Dermis microvascular lymphatic vessel endothelial cell (primary cell): ENCODE measurements at places on chromosomes 3 and 15.
A peak's percentile ranks its signal among the peaks of the same experiment; 100 is the strongest.

DNA sequence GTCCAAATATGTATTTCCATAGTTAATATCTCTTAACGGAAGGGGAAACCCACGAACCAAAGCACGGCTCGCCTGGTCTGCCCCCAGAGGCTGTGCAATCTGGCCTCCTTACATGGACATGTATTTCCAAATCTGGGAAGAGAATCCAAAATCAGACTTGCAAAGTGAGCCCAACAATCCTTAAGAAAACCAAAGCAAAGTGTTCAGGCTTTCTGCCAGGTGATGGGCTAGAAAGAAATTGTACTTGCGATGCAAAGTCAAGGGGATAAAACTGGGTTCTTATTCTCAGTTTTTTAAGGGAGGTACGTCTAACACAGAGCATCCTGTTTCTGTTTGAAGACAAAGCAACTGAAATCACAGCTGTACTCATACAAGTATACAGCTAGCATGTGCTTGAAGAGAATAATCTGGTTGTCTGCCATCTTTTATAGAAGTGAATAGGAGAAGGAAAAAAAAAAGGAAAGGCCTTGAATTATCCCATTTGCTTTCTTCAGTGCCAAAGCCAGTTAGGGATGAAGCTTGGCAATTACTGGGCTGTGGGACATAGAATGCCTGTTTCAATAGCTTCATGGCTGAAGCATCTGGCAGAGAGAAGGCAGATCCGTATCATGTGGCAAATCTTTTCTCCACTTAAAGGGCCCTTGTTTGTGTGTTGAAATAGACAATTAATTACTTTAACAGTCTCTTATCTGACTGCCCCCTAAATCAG, 48.4 kb downstream of the LRIG1 start:
- DNase-seq = no peak

DNA sequence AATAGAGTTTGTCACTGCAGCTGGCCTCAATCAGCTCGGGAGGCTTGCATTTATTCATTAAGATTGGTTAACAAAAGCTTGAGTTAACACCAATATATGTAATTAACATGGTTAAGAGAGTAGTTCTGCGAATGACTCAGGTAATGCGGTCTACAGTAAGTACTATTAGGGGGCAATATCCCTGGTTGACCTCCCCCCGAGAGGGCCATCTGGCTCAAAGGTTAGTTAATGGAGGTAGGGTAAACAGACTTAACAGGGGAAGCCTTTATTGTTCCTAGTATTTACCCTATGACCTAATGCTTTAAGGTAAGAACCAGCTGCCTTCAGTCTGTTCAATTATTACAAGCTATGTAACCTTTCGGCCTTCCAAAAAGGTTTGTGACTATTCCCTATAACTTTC, 403.3 kb upstream of the SGO1 start:
- no peak for DNase-seq

DNA sequence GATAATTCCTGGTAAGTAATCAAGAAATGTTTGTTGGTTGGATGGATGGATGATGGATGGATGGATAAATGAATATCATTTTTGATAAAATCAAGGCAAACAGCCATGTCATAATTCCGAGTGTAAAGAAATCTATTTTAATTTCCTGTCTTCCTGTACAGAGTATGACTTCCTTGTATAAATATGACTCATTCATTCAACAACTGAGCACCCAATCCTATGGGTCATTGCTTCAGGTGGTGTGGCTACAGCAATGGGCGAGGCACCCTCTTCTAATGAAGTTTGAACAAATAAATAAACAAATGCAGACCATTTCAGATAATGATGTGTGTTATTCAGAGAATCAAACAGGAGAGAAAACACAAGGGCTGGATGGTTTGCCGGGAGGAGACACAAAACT, 198.7 kb downstream of the TNIK start:
- peak; percentile 57 for DNase-seq

DNA sequence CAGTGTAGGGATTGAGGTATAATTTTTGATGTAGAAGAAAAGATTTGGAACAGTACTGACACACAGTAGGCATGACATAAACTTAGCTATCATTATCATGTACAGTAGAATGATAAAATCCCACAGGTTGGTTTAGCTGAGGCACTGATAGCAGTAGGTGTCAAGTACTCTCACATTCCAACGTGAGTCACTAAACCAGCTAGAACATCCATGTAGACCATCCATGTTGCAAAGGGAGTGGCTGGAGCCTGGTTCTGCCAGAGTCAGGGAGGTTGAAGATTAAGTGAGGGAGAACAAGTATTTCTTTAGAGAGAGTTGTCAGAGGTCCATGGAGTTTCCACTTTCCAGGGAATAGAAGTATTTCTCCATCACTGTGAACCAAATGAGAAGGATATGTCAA, 157.2 kb upstream of the TMEM108 start:
- DNase-seq = no peak

DNA sequence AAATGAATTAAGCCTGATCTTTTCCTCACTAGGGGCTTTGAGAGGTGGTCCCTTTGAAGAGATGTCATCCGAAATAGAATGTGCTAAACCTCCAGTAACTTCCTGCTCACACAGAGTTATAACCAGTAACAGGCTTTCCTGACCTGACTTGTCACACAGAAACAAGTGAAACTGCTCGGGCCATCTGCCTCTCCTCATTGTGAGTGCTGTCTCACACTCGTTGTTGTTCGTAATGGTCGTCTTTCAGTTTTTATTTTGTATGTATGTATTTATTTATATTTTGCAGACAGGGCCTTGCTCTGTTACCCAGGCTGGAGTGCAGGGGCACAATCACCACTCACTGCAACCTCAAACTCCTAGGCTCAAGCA, 24.0 kb downstream of the ACSBG1 start:
- no peak for DNase-seq

DNA sequence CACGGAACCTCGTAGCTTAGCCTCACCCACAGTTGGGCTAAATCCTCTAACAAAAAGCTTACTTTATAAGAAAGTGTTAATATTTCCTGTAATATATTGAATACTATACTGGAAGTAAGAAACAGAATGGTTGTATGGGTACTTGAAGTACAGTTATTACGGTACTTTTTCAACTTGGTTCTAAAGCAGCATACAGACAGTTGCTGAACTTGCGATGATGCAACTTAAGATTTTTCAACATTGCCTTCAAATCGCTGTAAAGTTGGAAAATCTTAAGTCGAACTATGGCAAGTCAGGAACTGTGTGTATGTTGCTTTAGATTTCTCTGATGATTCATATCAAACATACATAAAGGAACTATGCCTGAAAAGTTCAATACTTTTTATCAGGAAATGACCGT, 204.4 kb upstream of the C2CD4B start:
- no peak for DNase-seq

DNA sequence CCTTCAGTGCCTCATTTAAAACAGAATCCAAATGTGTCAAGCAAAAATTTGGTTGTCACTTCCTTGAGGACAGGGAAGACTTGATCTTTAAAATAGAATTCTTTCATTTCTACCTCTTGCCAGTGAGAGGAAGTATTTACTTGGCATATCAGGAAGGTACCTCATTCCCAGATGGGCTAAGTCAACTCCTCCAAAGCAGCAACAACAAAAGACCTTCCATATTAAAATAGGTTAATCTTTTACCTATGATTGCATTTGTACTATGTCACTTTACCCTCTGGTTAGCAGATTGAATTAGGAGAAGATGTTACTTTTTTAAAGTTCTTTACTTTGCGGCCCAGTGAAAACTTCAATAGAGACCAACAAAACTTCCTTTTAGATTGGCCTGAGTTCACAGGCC, 462.1 kb upstream of the ADAMTS9 start:
- DNase-seq = no peak

- no peak for DNase-seq
Observed at GRCh38 chr3:72451841-72452240, 396.4 kb downstream of the SHQ1 start.

DNA sequence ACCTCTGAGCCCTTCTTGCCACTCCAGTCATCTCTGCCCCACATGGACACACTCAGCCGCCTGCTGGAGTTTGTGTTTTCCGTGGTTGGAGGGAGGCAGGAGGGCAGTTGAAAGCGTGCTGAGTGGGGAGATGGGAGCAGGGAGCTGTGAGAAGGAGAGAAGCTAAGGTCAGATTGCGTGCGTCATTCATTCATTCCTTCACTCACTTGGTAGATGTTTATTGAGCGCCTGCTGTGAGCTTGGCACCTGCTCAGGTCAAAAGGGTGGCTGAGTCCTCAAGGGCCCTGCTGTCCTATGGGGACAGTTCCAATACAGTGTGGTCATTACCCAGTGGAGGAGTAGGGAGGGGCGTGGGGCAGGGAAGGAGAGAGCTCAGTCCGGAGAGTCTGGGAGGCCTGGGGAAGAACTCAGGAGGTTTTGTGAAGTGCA, 23.5 kb downstream of the LIMD1 start:
- no peak for DNase-seq

DNA sequence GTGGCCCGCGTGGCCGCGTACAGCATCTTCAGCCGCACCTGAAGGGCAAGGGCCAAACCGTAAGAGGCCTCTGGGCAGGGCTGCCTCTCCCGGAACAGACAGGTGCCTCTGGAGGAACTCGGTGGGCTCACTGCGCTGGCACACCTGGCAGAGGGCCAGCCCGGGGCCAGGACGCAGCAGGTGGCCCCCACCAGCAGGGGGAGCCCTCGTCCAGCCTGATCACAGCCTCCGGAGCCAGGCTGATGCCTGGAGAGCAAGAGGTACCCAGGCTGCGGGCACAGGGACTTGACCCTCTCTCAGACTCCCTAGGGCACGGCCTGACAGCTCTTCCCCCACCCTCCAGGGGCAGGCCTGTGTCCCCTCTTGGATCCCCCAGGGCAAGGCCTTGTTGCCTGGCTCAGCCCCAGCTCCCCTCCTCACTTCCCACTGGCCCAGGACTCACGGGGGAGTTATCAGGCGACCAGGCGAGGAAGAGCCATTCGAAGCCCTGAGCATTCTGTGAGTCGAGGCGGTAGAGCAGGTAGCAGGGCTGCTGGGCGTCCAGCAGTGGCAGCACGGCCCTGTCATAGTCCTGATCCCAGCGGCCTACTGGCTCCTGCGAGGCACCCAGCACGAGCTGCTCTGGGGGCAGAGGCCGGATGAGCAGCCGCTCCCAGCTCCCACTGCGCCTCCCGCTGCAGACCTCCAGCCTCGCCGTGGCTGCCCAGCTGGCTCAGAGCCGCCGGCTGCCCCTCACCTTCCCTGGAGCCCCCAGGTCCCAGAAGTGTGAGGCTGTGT, 6.2 kb upstream of the TLR9 start:
- no peak for DNase-seq

DNA sequence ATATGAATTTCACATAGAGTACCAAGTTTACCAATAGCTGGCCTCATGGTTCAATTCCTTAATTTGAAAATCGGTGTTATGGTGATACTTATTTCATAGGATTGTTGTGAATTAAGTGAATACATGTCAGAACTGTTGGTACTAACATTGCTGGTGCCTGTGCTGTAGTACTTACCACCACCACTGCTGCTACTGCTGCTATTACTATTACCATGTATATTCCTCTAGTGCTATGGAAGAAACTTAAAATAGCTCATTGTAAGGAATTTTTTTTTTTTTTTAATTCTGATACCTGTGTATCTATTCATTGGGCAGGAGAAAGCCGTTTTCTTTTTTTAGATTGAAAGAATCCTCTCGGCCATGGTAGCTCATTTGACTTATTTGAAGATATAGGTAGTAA, 3.6 kb downstream of the FYTTD1 start:
- no peak for DNase-seq

DNA sequence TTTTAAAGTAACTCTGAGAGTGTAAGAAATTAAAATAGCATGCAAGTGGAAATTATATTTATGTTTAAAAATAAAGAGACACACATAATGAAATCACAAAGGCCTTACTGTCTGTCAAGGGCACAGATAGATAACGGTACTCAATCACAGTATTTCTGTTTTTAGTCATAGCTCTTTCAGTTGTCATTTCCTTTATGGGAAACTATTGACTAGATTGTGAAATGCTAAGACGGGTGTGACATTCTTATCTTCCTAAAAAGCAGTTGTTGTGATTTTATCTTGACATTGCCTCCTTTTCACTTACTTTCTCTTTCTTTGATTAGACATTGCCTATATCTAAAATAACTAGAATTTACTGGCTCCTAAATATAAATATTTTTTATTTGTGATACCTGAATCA, 100.1 kb upstream of the PLSCR5 start:
- DNase-seq = no peak

GRCh38 chr3:170660139-170660538, 74.3 kb upstream of the SLC7A14 start:
- DNase-seq = no peak

- no peak for DNase-seq
Observed at GRCh38 chr15:93005133-93005532, 83.9 kb downstream of the RGMA start.

GRCh38 chr3:15217841-15218267, 11.8 kb downstream of the CAPN7 start:
- DNase-seq = no peak

- no peak for DNase-seq
Observed at GRCh38 chr3:187132666-187133065, 6.6 kb downstream of the RPL39L start.

DNA sequence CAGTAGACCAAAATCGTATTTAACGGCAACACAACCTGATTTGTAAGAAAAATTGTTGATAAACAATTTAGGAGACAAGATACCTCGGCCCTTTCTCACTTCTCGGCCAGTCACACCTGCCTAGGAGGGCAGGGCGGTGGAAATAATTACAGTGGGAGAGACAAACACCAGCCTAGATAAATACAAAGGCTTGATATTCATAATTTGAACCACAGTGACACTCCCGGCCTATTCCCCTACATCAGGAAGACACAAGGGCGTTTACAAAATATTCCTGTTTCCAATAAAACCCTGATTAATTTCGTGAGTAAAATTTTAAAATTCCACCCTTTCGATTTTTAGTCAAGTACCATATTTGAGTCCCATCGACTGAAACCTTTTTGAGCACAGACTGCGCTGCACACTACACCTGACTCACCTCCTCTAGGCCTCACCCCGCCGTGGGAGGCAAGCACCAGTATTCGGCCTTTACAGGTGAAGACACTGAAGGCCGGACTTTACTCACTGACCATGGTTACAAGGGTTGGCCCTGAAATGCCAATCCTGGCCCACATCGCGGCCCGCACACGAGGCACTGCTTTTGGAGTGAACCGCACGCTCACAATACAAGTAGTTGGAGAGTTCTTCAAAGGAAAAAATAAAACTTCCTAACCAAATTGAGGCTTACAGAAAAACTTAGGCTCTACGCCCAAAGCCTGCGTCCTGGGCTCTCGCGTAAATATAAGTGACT, 794 bp downstream of the ARPP19 start:
- peak; percentile 14 for DNase-seq

- DNase-seq = no peak
Observed at GRCh38 chr3:13873818-13874217, 6.1 kb downstream of the WNT7A start.

DNA sequence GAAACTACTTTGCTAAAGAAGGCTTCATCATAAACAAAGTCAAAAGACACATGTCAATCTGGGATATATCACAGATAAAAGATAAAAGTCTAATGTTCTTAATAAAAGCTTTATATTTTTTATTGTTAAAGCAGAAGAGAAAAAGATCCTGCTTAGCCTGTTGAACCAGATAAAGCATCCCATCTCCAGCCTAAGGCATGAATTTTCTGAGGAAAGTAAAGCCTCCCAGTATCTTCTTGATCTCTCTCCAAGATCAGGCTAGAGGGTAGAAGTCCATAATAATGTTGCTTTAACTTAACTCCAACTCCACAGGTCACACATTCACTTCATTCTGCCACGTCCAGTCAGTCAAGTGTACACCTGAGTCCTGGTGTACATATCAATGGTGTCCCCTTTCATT, 14.2 kb downstream of the ARL14 start:
- no peak for DNase-seq
